ENCODE measurements at places on chromosomes 7 and 10.

DNA sequence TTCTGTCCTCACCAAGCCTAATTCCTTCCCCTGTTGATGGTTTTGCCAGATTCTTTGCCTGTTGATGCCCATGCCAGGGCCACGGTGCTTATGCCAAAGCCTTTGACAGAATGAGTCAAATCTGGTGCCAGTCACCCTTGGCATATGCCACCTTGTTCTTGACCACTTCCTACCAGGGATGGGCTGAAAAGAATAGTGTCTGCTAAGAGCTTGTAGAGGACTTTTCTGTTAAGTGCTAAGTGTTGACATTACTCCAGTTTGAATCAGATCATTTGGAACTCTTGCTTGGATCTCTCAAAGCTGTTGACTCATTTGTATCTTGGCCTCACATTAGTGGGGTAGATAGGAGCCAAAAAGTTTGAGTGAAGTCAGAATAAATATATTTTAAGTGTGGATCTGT lies 661.2 kb downstream of the AUTS2 start:
- no peak for DNase-seq

- no peak for DNase-seq
Measured at GRCh38 chr10:8084799-8085198, 30.3 kb downstream of the GATA3 start.

DNA sequence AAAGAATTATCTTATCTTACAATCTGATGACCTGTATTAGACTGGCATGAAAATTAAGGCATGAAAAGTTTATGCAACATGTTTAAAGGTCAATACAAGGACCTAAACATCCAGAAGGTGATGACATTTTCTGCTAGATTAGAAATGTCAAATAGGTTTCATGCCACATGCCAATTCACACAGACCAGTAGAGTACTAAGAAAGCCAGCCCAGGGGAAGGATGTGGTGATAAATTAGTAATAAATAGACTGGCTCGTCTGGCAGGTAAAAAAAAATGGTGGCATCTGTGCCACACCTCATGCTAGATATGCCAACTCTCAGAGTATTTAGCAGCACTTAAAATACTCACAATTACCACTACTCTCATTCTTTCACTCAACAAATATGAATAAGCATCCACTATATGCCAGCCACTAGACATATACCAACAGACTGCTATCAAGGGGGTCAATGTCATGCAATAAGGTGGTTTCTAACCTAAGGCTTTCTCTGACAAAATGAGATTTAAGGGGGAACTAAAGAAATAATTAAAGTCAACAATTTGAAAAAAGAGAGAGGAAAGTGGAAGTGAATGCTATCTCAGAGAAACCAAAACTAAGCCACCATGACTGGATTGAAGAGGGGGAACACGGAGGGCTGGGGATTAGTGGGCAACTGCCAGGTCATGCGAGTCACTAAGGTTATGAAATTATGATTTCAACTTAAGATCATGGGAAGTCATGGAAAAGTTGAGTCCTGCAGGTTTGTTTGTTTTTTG lies 83.5 kb downstream of the SGMS1 start:
- DNase-seq, result peak; percentile 62

DNA sequence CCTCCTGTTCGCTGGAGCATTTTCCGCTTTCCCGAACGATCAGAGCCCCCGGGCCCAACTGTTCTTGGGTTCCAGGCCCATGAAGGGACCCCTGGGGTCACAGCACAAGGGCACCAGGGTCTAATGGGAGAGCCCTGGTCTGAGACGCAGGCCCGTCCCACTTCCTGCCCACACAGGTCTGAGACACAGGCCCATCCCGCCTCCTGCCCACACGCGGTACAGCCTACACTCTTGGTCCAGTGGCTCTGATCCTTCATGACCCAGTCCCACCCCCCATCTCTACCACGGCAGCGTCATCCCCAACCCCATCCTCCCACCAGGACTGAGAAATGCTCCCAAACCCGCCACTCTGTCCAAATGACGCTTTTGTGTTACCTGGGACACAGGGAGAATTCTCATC lies 38.7 kb upstream of the SAMD8 start:
- DNase-seq, result no peak

- DNase-seq, result no peak
Measured at GRCh38 chr7:35353481-35353880, 99.6 kb upstream of the TBX20 start.

GRCh38 chr7:44348300-44348699 lies 22.9 kb upstream of the CAMK2B start:
- DNase-seq, result no peak

- DNase-seq, result no peak
Measured at GRCh38 chr7:129069021-129069420, 14.1 kb upstream of the TNPO3 start.
